ENCODE measurements at places on chromosomes 5 and 9.

DNA sequence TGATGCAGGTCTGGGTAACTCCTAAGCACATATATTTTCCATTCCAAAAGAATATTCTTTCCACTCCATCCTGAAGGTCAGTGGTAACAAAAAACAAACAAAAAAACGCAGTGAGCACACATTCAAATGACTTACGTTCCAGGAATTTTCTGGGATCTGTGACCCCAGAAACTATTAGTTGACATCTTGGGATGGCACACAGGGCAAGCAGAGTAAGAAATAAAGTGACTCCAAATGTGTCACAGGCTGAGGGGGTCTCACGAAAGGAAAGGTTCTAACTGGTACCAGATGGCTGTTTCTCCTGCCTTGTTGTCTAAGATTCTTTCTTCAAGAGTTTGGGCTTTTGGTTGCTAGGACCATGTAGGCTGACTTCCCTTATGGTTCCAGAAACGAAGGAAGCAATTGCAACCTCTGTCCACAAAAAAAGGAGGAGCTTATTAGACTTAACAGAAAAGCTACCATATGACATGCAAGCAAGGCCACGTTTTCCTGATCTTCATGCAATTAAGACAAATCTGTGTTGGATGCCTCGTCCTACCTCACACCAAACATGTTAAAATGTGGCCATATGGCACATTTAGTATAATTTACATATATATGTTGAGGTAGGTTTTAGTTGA is 32.7 kb downstream of the PTGS1 start:
- DNase-seq = no peak

GRCh38 chr5:178403956-178404600 is 171.5 kb upstream of the PHYKPL start:
- no peak for DNase-seq

- no peak for DNase-seq
Measured at GRCh38 chr9:122222791-122223190, 6.0 kb downstream of the LHX6 start.

DNA sequence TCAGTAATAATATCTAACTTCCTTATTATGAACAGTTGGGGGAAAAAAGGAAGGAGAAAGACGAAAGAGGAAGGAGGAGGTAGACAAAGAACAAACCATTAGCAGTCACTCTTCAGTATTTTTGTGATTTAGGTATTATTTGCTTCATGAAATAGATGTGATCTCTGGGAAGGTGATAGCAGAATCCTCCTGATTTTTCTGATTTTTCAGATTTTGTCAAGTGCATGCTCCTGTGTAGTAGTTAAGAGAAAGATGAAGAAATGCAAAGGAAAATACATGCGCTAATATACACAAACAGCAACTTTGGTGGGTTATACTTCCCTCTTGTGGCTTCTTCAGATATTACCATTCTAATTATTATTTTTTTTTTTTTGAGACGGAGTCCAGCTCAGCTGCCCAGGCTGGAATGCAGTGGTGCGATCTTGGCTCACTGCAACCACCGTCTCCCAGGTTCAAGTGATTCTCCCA is 31.6 kb downstream of the LMNB1 start:
- DNase-seq = no peak

DNA sequence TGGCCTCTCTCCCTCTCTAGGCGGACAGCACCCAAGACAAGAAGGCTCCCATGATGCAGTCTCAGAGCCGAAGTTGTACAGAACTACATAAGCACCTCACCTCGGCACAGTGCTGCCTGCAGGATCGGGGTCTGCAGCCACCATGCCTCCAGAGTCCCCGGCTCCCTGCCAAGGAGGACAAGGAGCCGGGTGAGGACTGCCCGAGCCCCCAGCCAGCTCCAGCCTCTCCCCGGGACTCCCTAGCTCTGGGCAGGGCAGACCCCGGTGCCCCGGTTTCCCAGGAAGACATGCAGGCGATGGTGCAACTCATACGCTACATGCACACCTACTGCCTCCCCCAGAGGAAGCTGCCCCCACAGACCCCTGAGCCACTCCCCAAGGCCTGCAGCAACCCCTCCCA is 102.5 kb downstream of the PPARGC1B start:
- DNase-seq = no peak

GRCh38 chr5:118844351-118844750 is 144.0 kb downstream of the DTWD2 start:
- no peak for DNase-seq

DNA sequence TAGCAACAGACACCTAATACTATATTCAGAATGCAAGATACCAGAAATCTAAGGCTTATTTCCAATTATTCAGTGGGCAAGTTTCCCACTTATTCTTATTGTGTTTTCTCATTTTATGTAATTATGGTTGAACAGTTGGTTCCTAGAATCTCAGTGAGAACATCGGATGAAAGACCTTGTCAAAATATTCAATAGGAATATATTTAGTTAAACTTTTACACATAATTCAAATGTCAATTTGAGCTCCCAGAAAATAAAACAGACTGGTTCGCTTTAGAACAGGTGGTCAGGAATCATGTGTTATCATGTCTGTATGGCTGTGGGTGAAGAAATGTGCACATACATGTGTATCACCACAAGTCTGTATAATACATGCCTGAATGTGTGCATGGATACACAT is 447.8 kb downstream of the MED10 start:
- DNase-seq = no peak

- no peak for DNase-seq
Measured at GRCh38 chr5:72647806-72648205, 140.6 kb upstream of the ZNF366 start.

GRCh38 chr5:176181271-176181855 is 56.9 kb upstream of the SIMC1 start:
- no peak for DNase-seq

GRCh38 chr9:137461316-137461662 is 2.2 kb upstream of the NSMF start:
- no peak for DNase-seq

DNA sequence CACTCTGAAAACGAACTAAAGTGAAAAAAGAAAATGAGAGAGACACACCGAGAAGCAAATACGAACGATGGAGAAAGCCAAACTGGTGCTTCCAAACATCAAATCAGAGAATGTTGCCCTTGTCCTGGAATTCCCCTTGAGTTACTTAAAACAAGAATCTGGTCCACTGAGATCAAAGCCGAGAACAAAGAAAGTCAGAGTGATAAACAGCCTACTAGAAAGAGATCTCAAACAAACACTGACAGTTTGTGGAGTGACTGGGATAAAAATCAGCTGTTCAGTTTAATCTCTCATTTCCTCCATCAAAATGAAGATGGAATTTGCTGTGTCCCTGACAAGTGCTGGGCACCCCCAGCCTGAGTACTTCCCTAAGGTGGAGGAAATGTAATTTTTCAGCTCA is 582.6 kb downstream of the NR2F1-AS1 start:
- no peak for DNase-seq

DNA sequence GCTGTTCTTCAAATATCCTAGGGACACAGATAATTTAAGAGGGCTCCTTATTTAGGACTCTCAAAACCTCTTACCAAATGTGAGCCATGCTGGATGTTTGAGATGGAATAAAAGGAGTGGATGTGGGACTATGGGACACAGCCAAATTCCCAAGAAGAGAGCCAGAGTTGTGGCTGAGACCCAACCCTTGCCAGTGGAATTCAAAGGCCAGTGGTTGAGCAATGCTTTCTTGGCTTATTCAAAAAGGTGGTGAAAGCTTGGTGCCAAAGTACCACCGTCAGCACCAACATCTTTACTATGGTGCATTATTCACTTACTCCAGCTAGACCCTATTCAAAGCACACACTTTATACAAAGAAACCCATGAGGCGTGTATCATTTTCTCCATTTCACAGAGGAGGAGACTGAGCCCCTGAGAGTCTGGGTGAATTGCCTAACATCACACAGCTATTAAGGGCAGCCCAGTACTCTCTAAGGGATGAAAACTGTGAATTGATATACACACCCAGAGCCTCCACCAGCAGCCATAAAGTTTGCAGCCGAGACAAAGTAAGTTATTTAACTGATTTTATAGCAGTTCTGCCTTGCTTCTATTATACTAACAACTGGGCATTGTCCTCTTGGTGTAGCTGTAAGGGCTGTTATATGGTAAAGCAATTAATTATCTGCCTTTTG is 391.7 kb downstream of the ACTL7B start:
- DNase-seq = no peak

Data from NCI-H1694 (cell line).